ENCODE measurements at places on chromosomes 4 and X.

GRCh38 chr4:75769036-75769435 is 44.7 kb downstream of the USO1 start:
- DNase-seq: no peak

DNA sequence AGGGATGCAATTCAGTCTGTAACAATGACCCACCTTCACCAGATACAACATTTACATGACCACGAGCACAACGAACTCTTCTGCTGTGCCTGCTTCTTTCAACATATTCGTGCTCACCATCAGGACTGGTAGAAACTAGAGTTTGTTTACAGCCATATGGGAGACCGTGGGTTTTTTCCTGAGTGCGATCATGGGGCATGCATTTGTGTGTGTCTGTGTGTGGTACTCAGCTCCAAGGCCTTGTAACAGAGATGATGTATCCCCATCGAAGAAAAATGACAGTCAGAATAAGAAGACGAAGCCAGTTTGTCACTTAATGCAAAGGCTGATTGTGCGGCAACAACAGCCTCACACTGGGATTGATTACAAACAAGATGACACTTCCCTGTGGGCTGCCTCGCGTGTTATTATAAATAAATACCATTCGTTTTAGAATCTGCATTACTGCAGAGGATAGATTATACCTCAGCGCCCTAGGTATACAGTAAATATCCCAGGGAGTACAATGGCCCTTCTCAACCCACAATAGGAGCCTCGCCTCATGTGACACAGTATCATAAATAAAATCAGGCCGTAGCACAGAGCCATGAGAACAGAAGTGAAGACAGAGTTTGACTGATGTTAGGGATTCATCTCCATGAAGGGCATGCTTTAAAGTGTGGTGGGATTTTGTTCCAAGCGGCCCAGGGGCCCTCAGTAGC is 97.3 kb upstream of the NOCT start:
- no peak for DNase-seq

GRCh38 chrX:119427024-119427794 is 28.1 kb downstream of the SLC25A43 start:
- DNase-seq: no peak

DNA sequence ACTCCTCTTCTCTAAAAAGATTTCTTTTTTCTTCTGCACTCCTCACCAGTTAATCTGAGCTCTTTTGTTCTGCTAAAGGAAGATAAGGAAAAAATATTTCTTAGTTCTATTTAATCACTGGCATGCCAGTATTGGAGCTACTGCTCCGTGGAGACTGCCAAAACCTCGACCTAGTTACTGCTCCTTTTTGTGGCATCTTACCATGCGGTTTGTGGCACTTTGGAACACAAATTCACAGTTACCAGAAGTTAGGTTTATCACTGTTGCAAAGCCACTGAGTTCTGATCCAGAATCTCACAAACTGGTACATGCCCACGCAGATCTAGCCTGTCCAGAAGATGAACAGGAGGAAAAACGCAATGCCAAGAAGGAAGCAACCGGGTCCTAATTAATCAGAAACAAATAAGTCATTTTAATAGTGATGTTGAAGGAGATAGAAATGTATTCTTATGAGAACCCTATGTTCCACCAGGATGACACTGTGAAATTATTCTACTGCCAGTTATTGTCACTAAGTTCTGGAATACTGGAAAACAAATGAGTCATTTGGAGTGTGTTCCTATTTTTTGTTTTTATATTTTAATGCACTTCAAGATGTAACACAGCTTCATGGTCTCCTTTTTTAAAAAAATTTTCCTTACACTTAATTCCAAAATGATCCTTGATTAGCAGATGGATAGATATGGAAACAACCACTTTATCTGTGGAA is 106.7 kb upstream of the GK2 start:
- no peak for DNase-seq

- no peak for DNase-seq
Observed at GRCh38 chr4:161343569-161343950, 820.2 kb downstream of the FSTL5 start.

Measured in retina (tissue), 1 donor.